GM03348 (cell line): ENCODE measurements at places on chromosomes 4 and X.
A peak's percentile ranks its signal among the peaks of the same experiment; 100 is the strongest.

GRCh38 chr4:19372390-19372789 lies 879.3 kb upstream of the SLIT2 start:
- DNase-seq, result no peak

GRCh38 chrX:40922307-40922706 lies 162.9 kb upstream of the USP9X start:
- DNase-seq, result peak; percentile 5

DNA sequence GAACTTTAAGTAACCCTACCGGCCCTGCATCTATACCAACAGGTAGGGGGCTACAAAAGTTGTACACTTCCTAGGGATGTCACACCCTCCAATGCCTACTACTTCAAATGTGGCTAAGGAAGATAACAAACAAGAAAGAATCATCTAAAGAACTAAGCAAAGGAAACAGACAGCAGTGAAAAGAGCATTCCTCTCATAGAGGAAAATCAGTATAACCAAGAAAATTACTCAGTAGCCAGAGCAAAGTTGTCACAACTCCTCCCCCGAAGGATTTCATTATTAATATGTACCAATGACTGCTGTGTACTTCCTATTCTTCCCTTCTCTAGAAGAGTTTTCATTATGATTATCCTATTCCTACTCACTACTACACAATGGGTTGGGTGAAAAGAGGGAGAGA lies 12.6 kb downstream of the ANKRD17 start:
- no peak for DNase-seq

- DNase-seq, result peak; percentile 24
Measured at GRCh38 chrX:68183612-68184214, 249.6 kb downstream of the OPHN1 start.

DNA sequence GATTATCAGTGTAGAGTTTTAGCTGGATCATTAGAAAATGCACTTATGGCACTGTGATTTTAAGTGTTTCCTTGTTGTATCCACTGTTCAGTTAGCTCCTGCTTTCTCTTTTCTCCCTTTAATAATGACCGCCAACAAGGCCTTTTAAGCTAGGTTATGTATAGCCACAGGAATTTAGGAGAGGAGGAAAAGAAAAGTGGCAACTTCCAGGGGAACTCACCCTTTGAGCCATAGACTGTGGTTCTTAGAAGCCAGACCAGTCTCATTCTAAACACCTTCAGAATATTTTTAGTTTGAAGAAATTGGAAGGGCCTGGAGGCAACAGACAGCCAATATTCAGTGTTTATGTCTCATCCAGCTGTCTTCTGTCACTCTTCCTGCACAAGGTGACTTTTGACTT lies 6.1 kb downstream of the FGF2 start:
- DNase-seq, result no peak

DNA sequence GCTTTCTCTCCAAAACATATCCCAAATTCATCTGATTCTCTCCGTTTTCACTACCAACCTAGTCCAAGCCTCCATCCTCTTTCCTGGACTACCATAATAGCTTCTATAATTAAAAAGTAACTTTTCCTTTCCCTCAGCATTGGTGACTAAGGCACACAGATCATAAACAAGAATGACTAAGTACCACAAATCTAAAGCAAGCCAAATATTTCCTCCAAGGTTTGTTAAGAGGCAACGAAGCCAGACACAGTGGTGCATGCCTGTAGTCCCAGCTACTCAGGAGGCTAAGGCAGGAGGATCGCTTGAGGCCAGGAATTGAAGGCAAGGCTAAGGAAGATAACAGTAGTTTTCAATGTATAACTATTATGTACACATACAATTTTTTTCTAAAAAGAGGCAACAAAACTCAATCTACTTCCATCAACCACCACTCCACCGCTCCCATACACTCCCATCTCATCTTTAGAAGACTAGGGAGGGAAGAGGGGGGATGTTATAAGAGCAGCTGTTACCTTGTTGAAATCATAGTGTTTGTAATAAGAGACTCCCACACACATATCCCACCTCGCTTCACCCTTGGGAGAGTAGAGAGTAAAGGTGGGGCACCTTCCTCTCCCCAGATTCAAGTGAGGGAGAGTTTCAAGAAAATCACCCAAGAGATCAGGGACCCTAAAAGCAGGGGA lies 4.2 kb upstream of the JCHAIN start:
- peak; percentile 33 for DNase-seq

DNA sequence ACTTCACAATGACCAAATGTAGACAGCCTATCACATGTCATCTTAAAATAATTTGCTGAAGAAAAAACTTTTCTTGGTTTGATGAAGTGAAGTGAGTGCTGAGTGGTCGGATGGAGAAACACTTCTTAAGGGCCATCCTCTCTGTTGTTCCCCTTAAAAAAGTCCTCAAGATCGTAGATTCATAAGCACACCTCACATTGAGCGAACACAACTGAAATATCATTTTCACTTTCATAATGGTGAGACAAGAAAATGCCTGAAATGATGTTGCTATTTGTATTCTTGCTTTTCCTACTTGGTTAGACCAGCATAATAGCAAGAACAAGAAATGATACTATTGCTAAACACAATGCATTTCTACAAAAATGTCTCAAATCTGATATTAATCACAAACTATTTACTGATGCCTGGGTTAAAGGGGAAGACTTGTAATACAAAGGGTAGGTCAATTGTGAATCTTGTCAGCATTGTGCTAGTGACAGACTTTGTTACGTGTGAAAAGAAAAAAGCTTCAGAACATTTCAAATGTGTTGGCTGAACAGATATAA lies 305.6 kb upstream of the NR3C2 start:
- no peak for DNase-seq

DNA sequence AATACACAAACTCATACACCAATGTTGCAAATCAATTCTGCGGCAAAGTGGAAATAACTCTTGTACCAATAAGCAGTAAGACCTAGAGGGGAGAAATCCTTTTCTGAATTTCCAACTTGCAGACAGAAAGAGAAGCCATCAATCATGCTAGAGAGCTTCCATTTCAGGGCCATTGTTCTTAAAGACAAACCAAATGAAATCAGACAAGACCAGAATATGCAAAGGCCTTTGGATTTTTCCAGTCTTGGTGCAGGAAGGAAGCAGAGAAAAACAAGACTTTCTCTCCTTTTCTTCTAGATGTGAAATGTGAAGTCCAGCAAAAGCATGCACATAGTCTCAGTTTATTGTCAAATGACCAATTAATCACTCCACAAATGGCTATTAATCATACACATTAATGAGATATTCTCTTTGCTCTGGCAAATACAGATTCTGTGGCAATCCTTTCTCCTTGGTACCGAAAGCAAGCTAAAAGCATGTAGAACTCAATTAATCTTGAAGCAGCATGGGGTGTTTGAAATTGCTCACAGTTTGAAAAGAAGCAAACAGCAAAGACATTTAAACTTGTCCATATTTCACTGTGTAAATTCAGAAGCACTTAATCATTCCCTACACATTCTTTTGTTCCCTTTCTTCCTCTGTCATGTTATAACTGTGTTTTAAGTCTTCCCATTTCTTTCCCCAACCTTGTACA lies 466.1 kb downstream of the GPAT3 start:
- DNase-seq, result no peak

GRCh38 chrX:24694825-24695224 lies 1.1 kb downstream of the POLA1 start:
- DNase-seq, result no peak

DNA sequence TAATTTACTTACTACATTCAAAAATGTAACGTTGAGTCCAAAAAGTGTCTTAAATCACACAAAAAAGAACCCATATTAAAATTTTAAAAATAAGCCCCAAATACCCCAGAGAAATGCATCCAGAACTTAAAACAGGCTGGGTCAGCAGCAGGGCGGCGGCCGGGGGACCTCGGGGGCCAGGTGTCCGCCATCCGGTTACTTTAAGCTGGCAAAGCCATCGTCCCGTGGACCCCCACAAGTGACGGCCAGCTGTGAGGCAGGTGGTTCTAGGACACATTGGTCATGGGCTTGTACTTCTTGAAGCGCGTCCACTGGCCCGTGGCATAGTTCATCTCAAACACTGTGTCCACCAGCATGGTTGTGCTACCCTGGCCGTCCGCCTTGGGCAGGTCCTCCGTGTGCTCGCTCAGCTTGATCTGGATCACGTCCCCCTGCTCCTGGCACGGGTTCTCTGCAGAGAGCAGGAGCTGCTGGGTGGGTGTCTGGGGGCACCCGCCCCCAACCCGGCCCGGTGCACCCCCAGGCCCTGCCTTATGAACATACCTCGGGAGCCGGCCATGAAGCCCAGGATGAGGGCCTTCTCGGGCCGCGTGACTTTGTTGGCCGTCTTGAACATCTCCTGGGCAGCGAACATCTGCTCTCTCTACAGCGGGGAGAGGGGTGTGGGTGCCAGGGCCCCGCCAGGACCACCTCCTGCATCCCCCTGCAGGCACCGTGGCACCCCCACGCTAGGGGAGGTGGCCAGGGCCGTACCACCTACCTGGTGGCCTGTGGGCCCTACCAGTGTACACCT lies 25.5 kb downstream of the NELFA start:
- no peak for DNase-seq

GRCh38 chrX:48919360-48919841 lies 577 bp upstream of the PIM2 start:
- DNase-seq, result peak; percentile 7

GRCh38 chrX:128622296-128622695 lies 570.1 kb upstream of the ACTRT1 start:
- DNase-seq, result no peak

DNA sequence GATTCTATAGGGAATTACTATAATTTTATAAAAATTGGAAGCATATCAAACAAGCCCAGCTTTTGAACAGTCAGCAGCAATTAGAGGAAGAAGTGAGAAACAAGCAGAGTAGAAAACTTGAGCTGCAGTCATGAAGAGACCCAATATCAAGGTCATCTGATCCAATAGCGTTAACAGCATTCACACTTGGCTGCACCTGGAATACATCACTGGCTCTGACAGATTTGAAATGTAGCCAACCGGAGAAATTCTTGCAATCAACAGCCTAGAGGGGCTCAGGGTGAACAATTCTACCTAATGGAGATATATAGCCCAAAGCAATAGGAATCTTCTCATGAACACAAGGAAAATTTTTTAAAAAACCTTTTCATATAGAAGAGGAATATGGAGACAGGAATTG lies 13.6 kb downstream of the DDX53 start:
- no peak for DNase-seq

GRCh38 chrX:42577936-42578470 lies 200.0 kb downstream of the PPP1R2C start:
- no peak for DNase-seq
